ENCODE measurements at places on chromosomes 2 and 18.

- DNase-seq = no peak
Observed at GRCh38 chr18:50675043-50675442, 115.2 kb downstream of the MAPK4 start.

GRCh38 chr2:50611351-50611871 lies 420.5 kb downstream of the NRXN1 start:
- no peak for DNase-seq

GRCh38 chr2:239689410-239689809 lies 288.6 kb upstream of the HDAC4 start:
- DNase-seq = no peak

DNA sequence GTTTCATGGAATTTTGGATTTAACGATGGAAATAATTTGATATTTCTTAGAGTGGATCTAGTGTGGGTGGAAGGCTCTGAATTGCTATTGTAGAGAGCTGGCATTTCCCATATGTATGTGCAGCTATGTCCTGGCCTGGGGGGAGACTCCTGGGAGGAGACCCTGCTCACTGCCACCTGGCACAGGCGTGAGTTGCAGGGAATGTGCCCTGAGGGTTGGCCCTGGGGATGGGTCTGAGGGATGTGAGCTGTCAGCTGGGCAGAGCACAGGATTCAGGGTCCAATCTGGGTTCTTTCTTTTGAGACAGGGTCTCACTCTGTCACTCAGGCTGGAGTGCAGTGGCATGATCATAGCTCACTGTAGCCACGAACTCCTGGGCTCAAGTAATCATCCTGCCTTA lies 120.2 kb downstream of the CLIP4 start:
- no peak for DNase-seq

GRCh38 chr2:145287736-145288135 lies 767.8 kb upstream of the ZEB2 start:
- DNase-seq = no peak

All from CD14-positive monocyte (primary cell).